Thymus (tissue), 14 donors: ENCODE measurements at places on chromosomes 4 and X.

GRCh38 chrX:69430785-69431184 lies 73.3 kb upstream of the NALF2 start:
- no peak overlapping the region for H3K4me3 ChIP-seq
- H3K27me3 ChIP-seq, result no peaks in the 10 kb centered on the region
- no peaks in the 10 kb centered on the region for H3K4me1 ChIP-seq
- no peak overlapping the region for H3K27ac ChIP-seq

GRCh38 chr4:176579226-176579625 lies 213.5 kb downstream of the VEGFC start:
- no peak overlapping the region for H3K4me3 ChIP-seq
- no peak for DNase-seq
- H3K4me1 ChIP-seq, result no peaks in the 10 kb centered on the region

DNA sequence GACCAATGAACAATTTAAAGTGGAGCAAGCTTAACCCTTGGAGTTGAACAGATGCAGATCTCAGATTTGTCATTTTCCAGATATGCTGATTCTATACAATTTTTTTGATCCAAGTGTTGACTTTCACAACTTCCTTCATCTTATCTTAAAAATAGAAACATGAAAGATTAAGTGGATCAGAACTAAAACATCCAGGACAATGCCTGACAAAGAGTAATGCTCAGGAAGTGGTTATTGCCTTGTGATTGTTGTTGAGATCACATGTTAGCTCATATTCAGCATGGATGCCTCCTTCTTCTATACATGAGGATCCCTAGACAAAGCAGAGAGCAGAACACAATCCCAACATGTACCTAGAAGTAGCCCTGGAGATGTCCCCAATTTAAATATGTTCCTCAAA lies 160.9 kb downstream of the PPARGC1A start:
- H3K27me3 ChIP-seq, result no peaks in the 10 kb centered on the region
- no peak overlapping the region for H3K4me3 ChIP-seq
- H3K36me3 ChIP-seq, result no peaks in the 10 kb centered on the region
- H3K4me1 ChIP-seq, result no peaks in the 10 kb centered on the region

DNA sequence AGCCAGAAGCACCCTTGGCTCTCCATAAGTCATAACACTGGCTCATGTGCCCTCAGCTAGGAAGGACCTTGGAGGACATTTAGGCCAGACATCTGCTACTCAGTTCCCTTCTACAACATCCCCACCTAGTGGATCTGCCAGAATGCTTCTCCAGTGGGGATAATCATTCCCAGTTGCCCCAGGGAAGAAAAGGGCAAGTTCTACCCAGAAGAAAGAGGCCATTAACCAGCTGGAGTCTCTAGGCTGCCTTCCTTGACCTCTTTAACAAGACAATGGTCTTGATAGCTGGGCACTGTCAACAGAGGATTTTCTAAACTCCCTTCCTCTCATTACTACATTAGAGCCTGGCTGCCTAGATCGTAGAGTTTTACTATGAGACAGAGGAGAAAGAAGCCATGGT lies 42.0 kb downstream of the LGI2 start:
- H3K4me1 ChIP-seq, result no peaks in the 10 kb centered on the region
- H3K27me3 ChIP-seq, result no peaks in the 10 kb centered on the region
- H3K36me3 ChIP-seq, result no peaks in the 10 kb centered on the region
- H3K27ac ChIP-seq, result no peak overlapping the region
- DNase-seq, result no peak
- no peak overlapping the region for H3K4me3 ChIP-seq

GRCh38 chrX:134793978-134794377 lies 135.7 kb upstream of the PLAC1 start:
- no peaks in the 10 kb centered on the region for H3K36me3 ChIP-seq
- no peak overlapping the region for H3K27ac ChIP-seq
- DNase-seq, result no peak
- peaks cover 15% of the 10 kb centered on the region for H3K4me1 ChIP-seq

- H3K36me3 ChIP-seq, result peaks cover 11% of the 10 kb centered on the region
- no peaks in the 10 kb centered on the region for H3K27me3 ChIP-seq
- peaks cover 4% of the 10 kb centered on the region for H3K4me1 ChIP-seq
- H3K4me3 ChIP-seq, result no peak overlapping the region
- DNase-seq, result no peak
Observed at GRCh38 chrX:136711147-136711546, 63.2 kb downstream of the CD40LG start.

DNA sequence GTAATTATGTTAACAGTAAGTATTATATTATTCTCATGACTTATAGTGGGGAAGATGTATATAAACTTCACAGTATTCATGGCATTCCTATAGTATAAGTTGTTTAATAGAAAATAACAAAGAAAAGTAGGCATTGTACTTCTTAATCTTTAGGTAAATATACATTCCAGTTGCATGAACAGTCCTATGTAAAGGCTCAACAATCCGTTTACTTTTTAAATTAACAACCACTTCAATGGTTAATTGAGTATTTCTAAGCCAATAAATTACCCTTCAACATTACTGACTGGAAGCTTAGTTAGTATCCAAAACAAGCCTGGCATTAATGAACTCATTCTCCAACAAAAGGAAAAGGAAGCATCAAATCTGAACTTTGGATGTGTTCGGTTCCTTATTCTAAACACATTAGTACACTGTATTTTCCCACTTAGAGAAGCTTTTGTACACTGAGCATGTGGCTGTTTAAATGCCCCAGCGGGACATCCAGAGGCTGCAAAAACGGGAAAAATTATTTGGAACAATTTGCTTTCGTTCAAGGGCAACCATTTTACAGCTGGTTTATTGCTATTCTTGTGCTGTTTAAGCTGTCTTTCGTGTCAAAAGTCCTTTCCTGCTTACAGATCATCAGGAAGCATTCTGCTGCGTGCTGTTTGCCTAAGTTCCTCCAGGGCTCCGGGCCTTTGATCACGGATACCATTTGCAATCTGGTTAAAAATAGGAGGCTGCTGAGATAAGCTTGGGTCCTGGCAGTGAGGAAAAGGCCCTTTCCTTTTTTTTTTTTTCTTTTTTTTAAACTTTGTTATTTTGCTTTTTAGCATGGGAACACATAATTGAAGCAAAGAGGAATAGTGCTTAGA lies 460.3 kb downstream of the SPRY1 start:
- no peak overlapping the region for H3K27ac ChIP-seq
- no peaks in the 10 kb centered on the region for H3K4me1 ChIP-seq
- H3K36me3 ChIP-seq, result no peaks in the 10 kb centered on the region
- DNase-seq, result peak; percentile 4

DNA sequence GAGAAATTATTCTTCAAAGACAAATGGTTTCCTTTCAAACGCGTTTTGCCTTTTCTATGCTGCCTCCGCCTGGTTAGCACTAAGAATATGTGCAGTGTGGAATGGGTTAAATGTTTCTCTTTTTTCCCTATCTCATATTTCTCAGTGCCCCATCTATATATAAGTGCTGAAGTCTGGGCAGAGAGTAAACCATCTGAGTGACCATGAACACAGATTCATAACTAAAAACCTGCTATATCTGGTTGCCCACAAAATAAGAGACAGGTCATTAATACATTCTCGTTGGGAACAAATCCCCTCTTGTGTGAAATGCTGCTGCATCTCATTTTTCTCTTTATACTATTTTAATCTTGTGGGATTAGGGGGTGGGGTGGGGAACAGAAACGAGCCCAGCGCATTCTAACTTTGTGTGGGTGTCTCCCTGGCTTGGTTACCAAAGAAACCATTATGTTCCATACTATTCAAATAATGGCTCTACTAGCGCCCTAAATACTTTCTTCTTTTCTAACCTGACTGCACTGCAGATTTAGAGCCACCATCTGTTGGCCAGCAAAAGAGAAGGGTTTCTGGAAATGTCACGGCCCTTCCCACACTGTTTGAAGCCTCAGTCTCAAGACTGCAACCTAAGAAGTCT lies 42.2 kb upstream of the PTCHD1 start:
- DNase-seq, result no peak
- no peaks in the 10 kb centered on the region for H3K27me3 ChIP-seq
- H3K4me3 ChIP-seq, result no peak overlapping the region
- no peaks in the 10 kb centered on the region for H3K4me1 ChIP-seq
- no peaks in the 10 kb centered on the region for H3K36me3 ChIP-seq

DNA sequence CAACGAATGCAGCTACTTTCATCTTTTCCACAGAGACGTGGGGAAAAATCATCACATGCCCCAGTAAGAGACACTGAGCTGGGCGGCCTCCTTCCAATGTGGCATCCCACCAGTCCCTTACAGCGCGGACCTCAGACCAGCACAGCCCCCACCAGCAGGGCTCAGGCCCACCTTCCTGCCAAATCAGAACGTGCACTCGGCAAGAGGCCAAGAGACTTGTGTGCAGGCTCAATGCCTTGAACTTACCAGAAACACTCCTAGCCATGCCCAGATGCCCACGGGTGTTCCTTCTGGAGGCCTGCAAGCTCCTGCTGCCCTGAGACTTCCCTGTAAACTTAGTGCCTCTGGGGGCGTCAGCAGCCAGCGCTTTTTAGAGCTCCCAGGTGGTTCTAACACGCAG lies 31.2 kb downstream of the WDR1 start:
- no peak overlapping the region for H3K27ac ChIP-seq
- DNase-seq, result no peak
- no peaks in the 10 kb centered on the region for H3K4me1 ChIP-seq
- no peak overlapping the region for H3K4me3 ChIP-seq
- H3K36me3 ChIP-seq, result peaks cover 98% of the 10 kb centered on the region

- H3K27ac ChIP-seq, result no peak overlapping the region
- H3K4me3 ChIP-seq, result no peak overlapping the region
- no peak for DNase-seq
- H3K4me1 ChIP-seq, result no peaks in the 10 kb centered on the region
- no peaks in the 10 kb centered on the region for H3K27me3 ChIP-seq
Observed at GRCh38 chr4:43425206-43425605, 532.7 kb downstream of the GRXCR1 start.

- no peaks in the 10 kb centered on the region for H3K4me1 ChIP-seq
- no peak for DNase-seq
- H3K27me3 ChIP-seq, result no peaks in the 10 kb centered on the region
- H3K36me3 ChIP-seq, result no peaks in the 10 kb centered on the region
- no peak overlapping the region for H3K27ac ChIP-seq
Observed at GRCh38 chr4:12487000-12487399, 997.1 kb downstream of the RAB28 start.

GRCh38 chr4:24968992-24969391 lies 56.1 kb upstream of the CCDC149 start:
- H3K36me3 ChIP-seq, result no peaks in the 10 kb centered on the region
- no peak overlapping the region for H3K4me3 ChIP-seq
- no peak overlapping the region for H3K27ac ChIP-seq
- H3K4me1 ChIP-seq, result no peaks in the 10 kb centered on the region
- no peaks in the 10 kb centered on the region for H3K27me3 ChIP-seq
